ENCODE measurements at places on chromosomes 5 and 9.
A peak's percentile ranks its signal among the peaks of the same experiment; 100 is the strongest.

DNA sequence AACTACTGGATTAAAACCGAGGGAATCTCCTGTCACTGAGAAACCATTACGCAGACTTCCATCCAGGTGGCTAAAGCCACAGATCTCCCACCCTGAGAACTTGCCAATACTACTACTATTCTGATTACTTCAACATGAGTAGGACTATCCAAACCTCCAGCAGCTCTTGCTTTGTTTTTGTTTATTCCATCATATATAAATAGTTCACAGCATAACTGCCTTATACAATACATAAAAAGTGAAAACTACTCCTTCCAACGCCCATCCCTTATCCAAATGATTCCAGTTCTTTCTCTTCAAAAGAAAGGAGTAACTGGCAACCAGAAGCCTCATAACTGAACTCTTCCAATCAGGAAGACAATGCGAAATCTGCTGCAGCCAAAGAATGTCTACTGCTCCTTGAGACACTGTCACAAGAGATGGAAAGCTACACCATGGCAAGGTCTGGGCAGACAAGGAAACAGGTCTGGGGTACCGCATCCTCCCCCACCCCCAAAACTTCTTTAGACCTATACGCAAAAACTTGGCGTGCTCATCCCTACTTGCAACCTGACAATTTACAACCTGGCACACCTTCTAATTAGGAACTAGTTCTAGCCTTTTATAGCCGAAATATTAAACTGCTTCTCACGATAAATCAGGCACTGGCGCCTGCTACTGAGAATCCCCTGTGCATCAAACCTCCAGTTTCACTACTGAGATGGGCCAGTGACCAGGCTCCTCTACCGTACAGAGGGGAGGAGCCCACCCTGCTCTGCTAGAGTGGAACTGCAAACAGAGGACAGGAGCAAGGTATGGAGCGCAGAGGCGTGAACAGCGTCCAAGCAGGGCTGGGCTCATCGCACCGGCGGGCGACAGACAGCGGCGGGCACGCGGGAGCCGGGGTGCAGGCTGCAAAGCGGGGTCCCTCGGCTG lies 986 bp downstream of the PLPP1 start:
- peak; percentile 66 for DNase-seq

DNA sequence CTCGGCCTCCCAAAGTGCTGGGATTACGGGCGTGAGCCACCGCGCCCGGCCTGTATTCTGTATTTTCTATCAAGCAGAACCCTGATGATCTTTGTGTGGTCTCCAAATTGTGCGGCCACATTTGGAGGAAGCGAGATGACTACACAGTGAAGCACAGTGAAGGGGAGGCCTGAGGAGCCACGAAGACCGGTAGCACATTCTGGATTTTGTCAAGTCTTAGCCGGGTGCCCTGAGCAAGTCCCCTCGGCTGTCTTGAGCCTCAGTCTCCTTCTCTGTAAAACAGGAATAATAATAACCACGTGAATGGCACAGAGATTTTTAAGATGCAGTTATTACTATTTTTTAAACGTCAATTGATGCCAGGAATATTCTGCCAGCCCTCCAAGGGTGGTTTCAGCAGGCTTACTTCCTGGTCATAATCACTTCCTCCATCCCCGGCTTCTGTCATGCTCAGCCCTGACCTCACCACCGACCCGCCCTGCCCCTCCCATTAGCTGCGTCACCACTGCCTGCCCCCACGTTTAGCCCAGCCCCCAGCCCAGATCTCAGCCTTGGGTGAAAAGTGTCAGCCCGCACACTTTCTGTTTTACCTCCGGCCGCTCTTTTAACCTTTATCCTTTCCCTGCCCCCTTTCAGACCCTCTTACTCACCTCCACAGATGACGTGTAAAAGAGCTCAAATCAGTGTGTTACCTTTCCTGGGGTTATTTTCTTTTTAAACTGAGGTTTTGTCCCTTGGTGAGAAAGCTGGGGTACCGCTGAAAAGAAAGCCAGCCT lies 27.0 kb upstream of the ERGIC1 start:
- DNase-seq: no peak

- DNase-seq: no peak
Observed at GRCh38 chr5:95884017-95884325, 61.4 kb upstream of the GLRX start.

DNA sequence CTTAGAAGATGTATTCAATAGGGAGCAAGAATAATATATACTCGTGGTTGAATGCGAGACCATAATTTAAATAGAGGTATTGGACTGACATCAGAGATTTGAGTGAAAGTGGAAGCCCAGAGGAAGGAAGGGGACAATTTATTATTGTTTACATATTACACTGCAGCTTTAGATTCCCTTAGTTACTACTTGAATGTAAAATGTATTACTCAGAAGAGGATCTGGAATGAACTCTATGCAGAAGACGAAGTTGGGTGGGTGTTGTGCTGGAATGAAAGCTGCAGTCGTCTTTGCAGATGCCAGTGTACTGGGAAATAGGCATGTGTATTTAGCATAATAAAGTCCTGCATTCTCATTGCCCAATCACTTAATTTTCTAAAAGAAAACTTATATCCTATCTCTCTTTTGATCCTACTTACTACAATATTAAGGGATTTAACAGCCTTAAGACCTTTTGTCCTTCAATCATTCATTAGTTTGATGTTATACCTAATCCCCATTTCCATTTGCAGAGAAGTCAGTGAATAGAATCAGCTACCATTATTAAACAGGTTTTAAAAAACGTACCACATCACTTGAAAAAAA lies 570.7 kb upstream of the WWC1 start:
- DNase-seq: no peak

- DNase-seq: no peak
Observed at GRCh38 chr5:74051076-74051475, 425.1 kb downstream of the ARHGEF28 start.

DNA sequence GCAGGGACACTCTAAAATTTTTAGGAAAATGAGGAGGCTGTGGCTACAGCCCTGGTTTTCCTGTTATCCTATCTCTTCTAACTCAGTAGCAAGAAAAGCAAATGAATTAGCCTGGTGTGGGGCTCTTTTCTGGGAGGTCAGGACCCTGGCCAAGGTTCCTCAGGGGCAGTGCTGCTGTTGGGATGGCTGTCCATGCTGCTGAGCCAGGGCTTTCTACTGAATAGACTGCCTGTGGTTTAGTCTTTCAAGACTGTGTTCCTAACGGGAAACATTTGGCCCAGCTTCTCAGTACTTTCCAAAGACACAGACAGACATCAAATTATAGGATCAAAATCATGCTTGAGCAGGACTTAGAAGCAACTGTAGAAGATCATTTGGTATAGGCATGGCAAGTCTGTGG lies 18.1 kb downstream of the TNC start:
- DNase-seq: no peak

DNA sequence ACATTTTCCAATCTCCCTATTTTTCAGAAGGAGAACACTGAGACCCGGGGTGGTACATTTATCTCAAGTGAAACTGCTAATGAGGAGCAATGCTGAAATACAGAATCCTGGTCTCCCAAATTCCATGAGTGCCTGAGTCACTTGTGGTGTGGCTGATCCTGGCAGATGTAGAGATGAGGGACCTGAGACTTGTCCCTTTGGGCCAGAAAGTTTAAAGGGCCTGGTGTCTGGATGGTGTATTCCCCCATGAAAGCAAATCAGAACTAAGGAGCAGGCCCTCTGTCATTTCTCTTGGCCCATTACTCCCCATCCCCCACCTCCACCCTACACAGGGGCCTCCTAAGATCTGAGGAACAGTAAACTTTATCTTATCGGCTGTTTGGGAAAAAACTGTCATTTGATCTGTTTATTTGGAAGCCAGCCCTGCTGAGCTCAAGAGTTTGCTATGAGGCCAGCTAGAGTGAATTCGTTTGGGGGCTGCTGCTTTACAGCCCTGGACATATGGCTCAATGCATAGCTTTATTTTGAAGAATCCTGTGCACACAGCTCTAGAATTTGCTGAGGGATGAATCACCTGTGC lies 140.3 kb downstream of the LHFPL2 start:
- no peak for DNase-seq

DNA sequence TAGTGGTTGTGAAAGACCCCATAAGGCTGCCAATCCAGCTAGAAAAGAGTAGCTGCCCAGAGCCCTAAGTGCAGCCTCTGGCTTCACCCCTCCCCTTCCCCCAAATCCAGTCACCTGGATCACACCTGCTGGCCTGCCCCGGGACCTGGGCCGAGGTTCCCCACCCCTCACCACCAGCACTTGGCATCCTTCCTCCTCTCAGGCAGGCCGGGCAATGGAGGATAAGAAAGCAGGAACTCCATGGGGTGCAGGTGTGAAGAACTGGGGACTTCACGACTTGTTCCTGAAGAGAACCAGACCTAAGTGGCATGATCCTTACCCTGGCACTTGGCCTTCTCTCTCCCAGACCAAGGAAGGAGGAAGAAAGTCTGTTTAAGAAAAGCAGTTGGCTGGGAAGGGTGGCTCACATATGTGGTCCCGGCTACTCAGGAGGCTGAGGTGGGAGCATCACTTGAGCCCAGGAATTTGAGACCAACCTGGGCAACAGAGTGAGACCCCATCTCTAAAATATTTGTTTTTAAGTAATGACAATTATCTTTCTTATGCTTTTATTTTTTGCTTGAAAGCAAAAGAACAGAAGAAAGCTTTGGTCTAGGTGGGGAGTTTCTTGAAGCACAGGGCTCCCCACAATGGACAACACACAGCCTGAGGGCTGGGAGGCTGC lies 131.1 kb downstream of the PAX5 start:
- no peak for DNase-seq

GRCh38 chr5:56608217-56608925 lies 207.0 kb upstream of the MAP3K1 start:
- no peak for DNase-seq

GRCh38 chr5:58974601-58975000 lies 391.7 kb downstream of the RAB3C start:
- no peak for DNase-seq

DNA sequence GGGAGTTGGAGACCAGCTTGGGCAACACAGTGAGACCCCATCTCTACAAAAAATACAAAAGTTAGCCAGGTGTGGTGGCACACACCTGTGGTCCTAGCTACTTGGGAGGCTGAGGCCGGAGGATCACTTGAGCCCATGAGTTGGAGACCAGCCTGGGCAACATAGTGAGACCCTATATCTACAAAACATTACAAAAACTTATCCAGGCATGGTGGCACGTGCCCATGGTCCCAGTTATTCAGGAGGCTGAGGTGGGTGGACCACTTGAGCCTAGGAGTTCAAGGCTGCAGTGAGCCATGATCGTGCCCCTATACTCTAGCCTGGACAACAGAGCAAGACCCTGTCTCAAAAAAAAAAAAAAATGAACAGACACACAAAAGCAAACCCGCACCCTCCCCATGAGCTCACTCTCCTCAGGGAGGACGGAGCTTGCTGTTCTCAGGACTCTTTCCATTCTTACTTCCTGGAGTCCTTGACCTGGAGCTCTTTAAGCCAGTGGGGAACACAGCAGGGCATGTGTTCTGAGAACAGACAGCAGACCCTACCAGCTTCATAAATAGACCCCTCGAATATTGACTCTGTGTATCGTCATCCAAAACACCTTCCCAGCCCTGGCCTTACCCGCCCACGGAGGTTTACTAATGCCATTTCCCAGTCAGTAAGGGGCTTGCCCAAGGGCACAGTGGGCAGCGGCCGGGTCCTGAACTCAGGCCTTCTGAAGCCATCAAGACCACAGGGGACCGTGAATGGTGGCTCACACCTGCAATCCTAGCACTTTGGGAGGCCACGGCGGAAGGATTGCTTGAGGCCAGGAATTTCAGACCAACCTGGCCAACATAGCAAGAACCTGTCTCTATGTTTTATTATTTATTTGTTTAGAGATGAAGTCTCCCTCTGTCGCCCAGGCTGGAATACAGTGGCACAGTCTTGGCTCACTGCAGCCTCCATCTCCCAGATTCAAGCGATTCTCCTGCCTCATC lies 11.1 kb downstream of the PTGES2 start:
- DNase-seq: no peak

- no peak for DNase-seq
Observed at GRCh38 chr9:130242270-130243014, 23.1 kb upstream of the HMCN2 start.

GRCh38 chr5:107372723-107373450 lies 297.9 kb downstream of the EFNA5 start:
- DNase-seq: no peak

DNA sequence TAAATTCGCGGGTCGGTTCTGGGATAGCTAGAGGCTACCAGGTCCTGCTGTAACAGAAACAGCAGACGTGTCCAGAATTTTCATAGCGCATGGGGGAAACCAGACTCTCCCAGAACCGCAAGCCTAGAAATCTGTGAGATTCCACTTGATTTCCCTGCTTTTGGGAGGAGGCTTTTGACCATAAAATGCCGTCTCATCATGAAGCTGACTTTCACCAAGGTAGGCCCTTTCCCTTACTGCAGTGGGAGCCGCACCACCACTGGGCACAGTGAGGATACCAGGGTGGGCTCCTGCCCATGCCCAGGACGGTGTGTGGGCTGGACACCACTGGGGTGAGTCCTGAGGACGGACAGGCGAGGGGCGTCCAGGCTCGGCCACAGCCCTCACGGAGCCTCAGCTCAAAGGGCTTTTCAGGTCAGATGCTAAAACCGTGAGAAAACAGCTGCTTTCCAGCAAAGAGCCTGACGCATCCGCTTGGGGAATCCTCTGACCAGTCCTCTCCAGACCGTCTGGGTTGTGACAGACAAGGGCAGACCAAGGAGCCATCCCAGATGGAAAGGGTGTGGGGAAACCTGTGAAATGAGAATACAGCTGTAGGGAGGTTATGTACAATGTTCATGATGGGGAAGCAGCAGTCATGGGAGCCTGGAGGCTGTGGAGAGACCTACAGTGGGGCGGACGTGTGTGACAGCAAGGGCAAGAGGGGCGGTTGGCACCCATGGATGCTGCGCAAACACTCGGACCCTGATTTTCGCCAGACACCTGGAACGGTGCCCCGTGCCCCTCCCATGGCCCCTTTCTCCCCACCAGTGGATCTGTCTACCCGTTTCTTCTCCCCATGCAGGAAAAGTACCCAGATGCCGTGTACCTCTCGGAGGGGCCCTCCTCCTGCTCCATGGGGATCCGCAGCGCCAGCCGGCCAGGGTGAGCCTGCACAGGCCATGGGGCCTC lies 59.2 kb downstream of the IPPK start:
- no peak for DNase-seq

GRCh38 chr5:69188811-69189161 lies 597 bp upstream of the CENPH start:
- DNase-seq: no peak

DNA sequence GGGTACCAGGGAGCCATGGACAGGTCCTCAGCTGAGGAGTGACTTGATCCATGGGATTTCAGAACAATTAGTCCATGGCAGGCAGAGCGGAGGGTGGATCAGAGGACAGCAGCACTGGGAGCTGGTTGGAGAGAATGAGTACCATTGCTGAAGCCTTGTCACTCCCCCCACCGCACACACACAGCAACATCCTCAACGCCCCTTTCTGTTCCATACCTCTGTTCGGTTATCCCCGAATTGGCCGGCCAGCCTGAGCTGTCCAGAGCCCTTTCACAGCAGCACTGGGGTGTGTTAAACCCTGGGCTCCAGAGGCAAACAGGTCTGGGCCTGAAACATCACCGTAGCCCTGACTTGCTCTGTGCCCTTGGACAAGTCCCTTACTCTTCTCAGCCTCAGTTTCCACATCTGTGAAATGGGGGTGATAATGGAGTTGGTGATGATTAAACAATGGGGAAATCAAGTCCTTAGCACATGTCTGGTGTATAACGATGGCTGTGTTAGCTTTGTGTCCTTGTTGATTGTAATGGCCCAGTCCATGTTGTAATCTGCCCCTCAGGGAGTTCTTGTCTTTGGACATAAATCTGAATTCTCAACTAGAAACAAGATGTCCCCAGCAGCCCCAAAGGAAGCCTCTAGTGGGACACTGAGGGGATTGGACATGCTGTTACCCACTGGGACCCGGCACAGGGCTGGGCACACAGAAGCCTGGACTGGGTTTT lies 16.9 kb downstream of the GSN start:
- no peak for DNase-seq

- no peak for DNase-seq
Observed at GRCh38 chr5:142861011-142861410, 90.8 kb downstream of the ARHGAP26 start.
